Frontal cortex (tissue), 4 donors: ENCODE measurements at places on chromosomes 4 and X.
A peak's percentile ranks its signal among the peaks of the same experiment; 100 is the strongest.

GRCh38 chr4:139986106-139986505 lies 167.9 kb downstream of the MAML3 start:
- DNase-seq = no peak

DNA sequence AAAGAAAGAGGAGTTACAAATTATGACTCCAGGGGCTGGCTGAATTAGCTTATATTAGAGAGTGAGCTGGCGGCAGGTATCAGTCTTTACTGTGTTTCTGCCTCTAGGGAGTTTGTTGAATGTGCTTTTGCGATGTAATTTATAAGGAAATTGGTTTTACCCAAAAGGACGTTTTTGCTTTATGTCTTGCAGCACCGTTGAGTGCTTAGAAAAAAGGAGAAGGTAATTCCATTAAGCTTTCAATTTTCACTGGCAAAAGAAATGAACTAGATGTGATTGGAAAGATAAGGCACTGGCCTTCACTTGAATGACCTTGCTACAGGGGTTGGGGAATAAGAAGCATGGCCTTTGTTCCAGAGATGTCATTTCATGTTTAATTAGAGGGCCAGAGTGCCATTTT lies 74.9 kb upstream of the CBR4 start:
- no peak for DNase-seq

GRCh38 chr4:12488672-12489071 lies 995.5 kb downstream of the RAB28 start:
- no peak for DNase-seq

DNA sequence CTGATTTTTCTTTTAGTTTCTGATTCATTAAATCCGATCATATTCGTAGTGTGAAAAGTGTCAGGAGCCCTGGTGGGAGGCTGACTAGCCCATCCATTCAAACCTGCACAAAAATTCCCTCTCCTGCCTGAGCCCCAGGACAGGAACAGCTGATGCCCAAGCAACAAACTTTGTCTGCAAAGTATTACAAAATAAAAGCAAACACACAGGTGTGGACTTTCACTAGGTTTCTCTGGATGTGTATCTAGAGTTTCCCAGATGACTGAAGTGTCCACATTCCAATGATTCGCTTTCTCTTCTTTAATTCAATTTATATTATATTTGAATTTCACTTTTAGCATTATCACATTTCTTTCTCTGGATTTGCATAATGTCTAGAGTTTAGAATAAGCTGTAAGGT lies 18.2 kb upstream of the FAM9B start:
- DNase-seq = no peak

- no peak for DNase-seq
Observed at GRCh38 chrX:39764441-39764914, 333.3 kb downstream of the BCOR start.

DNA sequence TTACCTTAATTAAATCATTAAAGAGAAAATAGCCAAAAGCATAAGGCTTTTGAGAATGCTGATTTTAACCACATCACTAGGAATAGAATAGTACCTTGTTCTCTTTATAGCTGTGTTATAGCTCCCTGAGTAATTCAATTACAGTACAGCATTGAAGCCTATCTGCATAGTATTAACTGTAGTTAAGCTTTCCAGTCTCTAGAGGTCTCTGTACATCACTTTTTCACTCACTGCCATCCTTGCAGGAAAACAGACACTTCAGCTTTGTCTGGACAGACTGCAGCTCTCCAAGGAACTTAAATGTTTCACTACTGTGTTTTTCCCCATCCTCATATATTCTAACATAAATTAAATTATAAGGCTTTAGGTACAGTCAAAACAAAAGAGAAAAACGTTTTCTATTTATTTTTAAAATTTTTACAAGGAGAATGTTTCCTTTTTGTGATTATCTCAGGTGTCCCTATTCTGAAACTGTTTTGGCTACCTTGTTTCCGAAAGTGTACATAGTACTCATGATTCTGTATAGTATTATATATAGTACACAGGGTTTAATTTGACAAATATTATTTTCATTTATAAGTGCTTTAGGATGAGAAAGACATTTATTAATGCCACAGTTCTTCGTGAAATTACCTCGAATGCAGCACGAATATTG lies 407.9 kb downstream of the PCDH18 start:
- DNase-seq = peak; percentile 14

DNA sequence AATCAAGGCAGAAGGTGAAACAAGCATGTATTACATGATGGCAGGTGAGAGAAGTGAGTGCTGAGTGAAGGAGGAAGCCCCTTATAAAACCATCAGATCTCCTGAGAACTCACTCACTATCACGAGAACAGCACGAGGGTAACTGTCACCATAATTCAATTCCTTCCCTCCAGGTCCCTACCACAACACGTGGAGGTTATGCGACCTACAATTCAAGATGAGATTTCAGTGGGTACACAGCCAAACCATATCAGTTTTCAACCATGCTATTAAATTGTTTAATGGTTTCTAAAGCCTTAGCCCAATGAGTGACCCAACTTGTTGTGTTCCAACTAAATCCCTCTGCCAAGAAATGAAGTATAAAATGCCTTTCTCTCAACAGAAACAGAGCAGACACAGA lies 519.8 kb downstream of the GBA3 start:
- DNase-seq = no peak
